Progenitor cell of endocrine pancreas (in vitro differentiated cells): ENCODE measurements at places on chromosomes 5 and 9. TPM values are rescaled to one million over a fixed set of nuclear protein-coding genes. Genes with fewer than 3 reads are reported as not detected.

FAM221B gene
- not detected in 2 replicates for total RNA-seq

- H3K4me1 ChIP-seq: no peaks in the 10 kb centered on the region
- H3K36me3 ChIP-seq: no peaks in the 10 kb centered on the region
Observed at GRCh38 chr9:129270205-129270604, 92.1 kb upstream of the IER5L start.

DNA sequence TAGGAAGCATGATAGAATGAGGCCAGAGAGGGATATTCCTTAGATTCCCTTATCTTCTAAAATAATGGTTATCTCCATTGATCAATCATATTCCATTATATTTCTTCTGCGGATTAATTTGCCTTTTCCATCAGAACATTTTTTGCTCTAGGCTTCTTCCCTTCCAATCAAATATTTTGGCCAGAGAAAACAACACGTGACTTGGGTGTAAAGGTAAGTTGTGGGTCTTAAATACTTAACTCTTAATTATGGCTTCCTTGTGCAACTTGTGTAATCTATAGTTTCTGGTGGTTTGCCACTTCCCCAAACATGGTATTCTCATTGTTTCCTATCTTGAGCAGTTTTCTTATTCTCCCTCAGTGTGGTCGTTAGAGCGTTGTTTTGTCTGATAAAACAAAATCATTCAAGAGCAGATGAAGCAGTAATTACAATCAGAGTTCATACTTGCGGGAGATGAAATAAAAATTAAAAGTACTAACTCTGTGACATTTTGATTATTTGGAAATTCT is 889.3 kb downstream of the MAT2B start:
- no peak for DNase-seq
- H3K36me3 ChIP-seq: peaks cover 4% of the 10 kb centered on the region

GRCh38 chr5:5080790-5081189 is 59.3 kb upstream of the ADAMTS16 start:
- no peak for DNase-seq
- H3K27ac ChIP-seq: no peak overlapping the region
- H3K36me3 ChIP-seq: no peaks in the 10 kb centered on the region
- peaks cover 4% of the 10 kb centered on the region for H3K27me3 ChIP-seq

- DNase-seq: no peak
- H3K27me3 ChIP-seq: no peaks in the 10 kb centered on the region
- H3K4me1 ChIP-seq: peaks cover 14% of the 10 kb centered on the region
- H3K4me3 ChIP-seq: no peak overlapping the region
- no peaks in the 10 kb centered on the region for H3K36me3 ChIP-seq
- H3K27ac ChIP-seq: no peak overlapping the region
Observed at GRCh38 chr5:119426057-119426456, 26.2 kb upstream of the HSD17B4 start.

GRCh38 chr5:145568581-145568980 is 266.6 kb downstream of the PRELID2 start:
- no peaks in the 10 kb centered on the region for H3K27me3 ChIP-seq
- H3K4me3 ChIP-seq: no peak overlapping the region
- H3K36me3 ChIP-seq: no peaks in the 10 kb centered on the region
- no peak for DNase-seq
